NCI-H524 (cell line): ENCODE measurements at places on chromosomes 12 and 14.

GRCh38 chr12:64609536-64610078 is 688 bp upstream of the RASSF3 start:
- peak; percentile 39 for DNase-seq

- no peak for DNase-seq
Measured at GRCh38 chr12:85733221-85733840, 102.9 kb downstream of the RASSF9 start.

GRCh38 chr12:56760460-56760859 is 2.7 kb upstream of the HSD17B6 start:
- DNase-seq = no peak

- DNase-seq = no peak
Measured at GRCh38 chr12:103273645-103274044, 222.1 kb downstream of the C12orf42 start.

- no peak for DNase-seq
Measured at GRCh38 chr14:101716956-101717662, 44.4 kb upstream of the PPP2R5C start.

DNA sequence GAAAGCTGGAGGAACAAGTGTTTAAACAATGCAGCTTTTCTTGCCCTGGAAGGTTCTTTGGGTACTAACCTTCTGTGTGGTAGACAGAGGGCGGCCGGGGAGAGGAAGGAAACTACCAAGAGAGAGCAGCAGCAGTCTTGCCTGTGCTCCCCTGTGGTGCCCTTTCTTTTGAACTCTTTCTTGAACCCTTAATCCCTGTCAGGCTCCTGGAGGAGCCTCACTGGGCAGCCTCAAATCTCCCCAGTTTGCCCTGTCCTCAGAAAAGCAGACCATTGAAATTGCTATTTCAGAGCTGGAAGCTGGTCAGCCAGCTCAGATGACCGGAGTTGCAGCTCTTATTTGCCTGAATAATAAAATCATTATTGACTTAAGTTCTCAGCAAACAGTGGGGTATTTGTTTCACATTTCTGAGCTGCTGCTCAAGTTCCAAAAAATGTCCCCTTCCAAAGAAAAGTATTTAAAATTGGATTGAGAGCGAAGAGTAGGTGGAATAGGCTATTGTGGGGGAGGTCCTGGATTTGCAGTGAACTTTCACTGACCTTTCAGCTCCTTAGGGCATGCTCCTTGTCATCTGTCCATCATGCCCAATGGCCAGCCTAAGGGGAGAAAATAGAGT is 42.1 kb upstream of the RNASE3 start:
- DNase-seq = no peak
